AG04449 (cell line): ENCODE measurements at places on chromosomes 16 and 17.

DNA sequence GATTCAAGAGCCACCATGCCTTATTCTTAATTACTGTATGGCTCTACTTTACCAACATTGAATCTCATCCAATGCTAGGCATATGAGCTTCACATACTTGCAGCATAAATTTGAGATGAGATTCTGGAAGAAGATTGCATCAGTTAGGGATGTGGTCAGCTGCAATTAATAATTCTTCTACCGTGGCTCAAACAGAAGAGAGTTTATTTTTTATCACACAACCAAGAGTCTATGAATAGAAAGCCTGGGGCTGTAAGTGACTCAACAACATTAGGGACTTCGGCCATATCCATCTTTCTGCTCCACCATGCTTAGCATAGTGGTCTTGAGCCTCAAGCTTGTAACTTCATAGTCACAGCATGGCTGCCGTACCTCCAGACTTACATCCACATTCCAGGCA is 179.4 kb upstream of the IRX6 start:
- no peak for DNase-seq

DNA sequence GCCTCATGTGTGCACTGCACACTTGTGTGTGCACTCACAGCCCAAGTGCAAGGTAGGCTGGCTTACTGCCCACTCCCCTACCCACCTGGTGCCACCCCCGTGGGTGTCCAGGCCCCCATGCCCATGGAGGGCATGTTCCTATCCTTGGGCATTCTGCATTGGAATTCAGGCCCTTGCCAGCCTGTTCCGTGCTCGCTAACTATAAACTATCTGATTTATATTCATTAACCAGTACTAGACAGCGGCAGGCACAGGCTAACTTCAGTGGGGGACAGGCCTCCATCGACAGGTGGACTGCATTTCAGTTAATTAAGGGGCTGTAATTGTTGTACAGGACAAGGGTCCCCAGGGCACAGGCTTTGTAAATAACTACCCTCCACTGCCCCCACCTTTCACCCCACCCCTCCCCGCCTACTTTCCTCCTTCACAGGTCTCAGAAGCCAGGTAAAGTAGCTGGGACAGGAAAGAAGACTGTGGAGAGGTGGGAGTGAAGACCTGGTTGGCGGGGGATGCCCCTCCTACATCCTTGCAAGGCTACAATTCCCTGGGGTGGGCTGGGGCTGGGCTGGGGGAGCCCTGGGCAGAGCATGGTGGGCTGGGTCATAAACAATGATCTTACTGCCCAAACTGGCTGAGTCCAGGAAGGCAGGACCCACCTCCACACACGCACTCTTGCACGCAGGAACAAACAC is 119.0 kb upstream of the LHX1 start:
- DNase-seq: no peak

GRCh38 chr17:52157603-52158449 is 688 bp downstream of the CA10 start:
- DNase-seq: no peak

DNA sequence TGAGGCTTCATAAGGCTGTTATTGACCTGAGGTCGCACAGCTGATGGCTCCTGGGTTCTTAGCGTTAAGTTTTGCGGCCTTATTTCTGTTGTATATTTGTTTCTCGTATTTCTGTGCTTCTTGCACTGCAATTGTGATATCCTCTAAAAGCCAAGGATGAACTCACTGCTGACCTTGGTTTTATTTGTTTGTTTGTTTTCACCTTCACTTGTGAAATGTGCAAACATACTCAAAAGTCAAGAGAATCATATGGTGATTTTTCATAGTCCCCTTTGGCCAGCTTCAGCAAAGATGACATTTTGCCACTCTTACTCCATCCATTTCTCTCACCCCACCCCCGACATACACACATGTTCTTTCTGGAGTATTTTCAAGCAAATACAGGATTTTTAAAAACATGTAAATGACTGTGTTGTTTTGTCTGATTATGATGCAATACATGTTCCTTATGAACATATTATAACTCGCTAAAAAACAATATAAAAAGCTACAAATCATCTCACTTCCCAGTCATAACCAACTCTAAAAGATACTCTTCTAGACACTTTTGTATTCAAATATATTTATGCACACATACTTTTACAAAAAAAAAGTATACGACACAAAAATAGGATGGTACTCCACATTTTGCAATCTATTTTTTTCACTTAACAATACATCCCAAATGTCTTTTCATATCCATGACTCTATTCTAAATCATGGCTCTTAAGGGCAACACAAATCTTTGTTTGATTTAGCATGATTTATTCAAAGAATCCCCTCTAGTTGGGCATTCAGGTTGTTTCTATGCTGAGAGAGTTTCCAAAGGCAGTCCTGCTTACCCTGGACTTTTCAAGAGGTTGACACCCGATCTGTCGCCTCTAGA is 5.7 kb upstream of the ZCCHC14 start:
- DNase-seq: no peak
